ENCODE measurements at places on chromosomes 12 and 14. TPM values are rescaled to one million over a fixed set of nuclear protein-coding genes. Genes with fewer than 3 reads are reported as not detected.

The GOLT1B gene
- 42.2 TPM for total RNA-seq

The POTEM gene
- total RNA-seq, result not detected

The GYS2 gene
- not detected for total RNA-seq

The HIP1R gene
- total RNA-seq, result 19.3 TPM

The SCYL2 gene
- 106 TPM for total RNA-seq

The PLEK2 gene
- not detected for total RNA-seq

The TEX52 gene
- not detected for total RNA-seq

The MIP gene
- not detected for total RNA-seq

All from glutamatergic neuron (in vitro differentiated cells).